T-helper 17 cell (primary cell): ENCODE measurements at places on chromosomes 3 and 15.

- DNase-seq: no peak
Observed at GRCh38 chr3:43609406-43609805, 12.4 kb downstream of the ANO10 start.

DNA sequence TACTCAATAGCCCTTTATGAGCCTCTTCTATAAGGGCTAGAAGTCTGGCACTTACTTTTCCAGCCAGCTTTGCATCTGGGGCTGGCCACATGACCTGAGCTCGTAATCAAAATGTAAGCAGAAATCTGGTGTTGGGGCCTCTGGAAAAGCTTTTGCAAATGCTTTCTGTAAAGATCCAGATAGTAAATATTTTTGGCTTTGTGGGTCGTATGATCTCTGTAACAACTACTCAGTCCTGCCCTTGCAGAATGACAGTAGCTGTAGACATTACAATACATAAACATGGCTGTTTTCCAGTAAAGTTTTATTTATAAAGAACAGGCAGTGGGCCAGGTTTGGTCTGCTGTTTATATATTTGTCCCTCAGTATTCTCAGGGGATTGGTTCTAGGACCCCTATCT is 46.2 kb upstream of the THRB start:
- DNase-seq: no peak

- no peak for DNase-seq
Observed at GRCh38 chr3:45509038-45509767, 85.3 kb upstream of the LIMD1 start.

DNA sequence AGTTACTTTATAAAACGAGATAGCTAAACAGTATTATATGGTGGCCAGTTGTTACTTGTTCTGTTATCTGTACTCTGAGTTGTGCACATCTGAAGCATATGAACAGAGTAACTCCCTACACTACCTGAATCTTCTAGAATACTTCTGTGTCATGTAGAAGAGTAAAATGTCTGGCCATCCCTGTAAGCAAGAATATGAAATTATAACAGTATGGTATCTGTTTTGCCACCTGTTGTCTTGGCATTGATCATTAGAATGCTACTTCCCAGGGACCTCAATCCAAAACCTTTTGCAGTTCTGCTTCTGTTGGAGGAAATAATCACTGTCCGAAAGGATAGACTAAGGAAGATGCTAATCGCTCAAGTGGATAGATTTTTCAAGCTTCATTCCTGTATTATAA is 1.9 kb downstream of the TEX9 start:
- DNase-seq: no peak

DNA sequence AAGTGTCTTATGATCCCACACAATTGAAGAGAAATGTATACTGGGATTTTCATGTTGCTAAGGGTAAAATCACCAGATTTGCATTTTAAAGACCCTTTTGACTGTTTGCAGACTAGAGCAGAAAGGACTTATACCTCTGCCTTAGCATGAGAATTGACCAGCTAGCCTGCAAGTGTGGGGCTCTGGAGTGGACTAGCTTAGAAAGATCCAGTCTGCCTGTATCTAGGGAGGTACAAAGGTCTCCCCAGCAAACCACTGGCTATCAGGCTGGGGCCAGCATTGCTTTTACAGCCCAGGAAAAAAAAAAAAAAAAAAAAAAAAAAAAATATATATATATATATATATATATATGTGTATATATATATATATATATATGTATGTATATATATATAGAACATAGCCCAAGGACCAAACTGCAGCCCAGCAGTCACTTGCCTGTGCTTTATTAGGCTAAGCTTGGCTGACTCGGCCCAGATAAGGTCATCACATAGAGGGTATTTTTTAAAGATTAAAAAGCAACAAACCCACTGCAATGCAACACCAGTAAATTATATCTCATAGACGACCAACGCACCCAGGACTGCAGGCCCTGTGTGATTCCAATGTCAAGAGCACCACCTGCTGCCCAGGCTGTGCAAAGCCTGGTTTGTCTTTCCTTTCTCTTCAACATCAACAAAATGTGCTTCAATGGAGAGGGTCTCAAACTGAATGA is 63.7 kb downstream of the DCLK3 start:
- DNase-seq: no peak

GRCh38 chr15:69631978-69632377 is 179.4 kb downstream of the RPLP1 start:
- DNase-seq: no peak

DNA sequence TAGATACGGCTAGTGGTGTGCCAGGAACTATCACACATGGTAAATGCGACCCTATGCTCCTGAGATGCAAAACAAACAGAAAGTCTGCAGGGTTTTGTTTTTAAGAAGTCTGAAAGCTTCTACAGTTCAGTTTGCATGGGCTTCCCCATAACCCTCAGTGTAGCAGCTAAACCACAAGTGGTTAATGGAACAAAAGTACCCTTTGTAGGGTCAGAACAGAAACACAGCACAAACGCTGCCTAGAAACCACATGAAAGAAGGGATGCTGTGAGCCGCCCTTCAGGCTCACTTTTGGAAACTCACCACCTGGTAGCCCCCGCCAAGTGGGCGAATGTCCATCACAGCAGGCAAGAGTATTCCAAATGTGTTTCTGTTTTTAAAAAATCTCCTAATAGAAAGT is 46.2 kb downstream of the CTDSPL start:
- DNase-seq: no peak

DNA sequence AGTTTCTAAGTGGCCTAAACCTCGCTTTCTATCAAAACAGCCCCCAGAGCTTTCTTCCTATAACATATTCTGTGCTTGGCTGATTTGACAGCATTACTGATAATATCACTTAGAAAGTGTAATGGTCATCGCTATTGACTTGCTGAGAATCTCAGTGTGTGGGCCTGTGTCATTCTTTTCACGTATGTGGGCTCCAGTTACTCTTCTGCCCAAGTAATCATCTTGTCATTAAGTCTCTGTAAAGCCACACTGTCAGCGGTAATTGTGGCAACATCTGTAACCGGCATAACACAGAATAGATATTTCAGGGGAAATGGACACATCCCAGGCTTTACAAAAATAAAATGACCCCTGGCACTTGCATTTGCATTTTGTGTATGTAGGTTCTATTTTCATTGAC is 313.6 kb upstream of the LMCD1 start:
- no peak for DNase-seq

DNA sequence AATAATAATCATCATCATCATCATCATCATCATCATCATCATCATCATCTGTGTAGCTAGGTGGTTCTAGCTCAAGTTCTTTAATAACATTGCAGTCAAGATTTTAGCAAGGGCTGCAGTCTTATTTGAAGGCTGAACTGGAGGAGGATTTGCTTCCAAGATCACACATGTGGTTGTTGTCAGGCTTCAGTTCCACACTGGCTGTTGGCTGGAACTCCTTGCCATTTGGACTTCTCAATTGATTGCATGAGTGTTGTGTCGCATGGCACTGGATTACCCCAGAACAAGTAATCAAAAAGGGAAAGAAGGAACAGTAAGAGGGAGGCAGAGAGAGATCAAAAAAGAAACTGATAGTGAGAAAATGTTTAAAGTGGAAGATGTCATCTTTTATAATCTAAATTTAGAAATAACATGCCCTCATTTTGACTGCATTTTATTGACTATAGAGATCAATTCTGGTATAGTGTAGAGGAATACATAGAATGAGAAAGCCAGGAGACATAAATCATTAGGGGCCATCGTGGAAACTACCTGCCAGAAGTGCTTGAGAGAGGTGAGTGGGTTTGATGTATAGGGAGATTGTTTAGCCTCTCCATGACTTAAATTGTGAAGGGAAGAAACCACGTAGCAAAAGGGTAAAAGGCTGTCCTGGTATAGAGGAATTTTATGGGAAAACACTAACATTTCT is 346.6 kb upstream of the RBMS3 start:
- no peak for DNase-seq
